ENCODE measurements at places on chromosomes 2 and 18.
A peak's percentile ranks its signal among the peaks of the same experiment; 100 is the strongest.

- DNase-seq: no peak
Observed at GRCh38 chr2:241888641-241889040, 19.1 kb downstream of the RTP5 start.

DNA sequence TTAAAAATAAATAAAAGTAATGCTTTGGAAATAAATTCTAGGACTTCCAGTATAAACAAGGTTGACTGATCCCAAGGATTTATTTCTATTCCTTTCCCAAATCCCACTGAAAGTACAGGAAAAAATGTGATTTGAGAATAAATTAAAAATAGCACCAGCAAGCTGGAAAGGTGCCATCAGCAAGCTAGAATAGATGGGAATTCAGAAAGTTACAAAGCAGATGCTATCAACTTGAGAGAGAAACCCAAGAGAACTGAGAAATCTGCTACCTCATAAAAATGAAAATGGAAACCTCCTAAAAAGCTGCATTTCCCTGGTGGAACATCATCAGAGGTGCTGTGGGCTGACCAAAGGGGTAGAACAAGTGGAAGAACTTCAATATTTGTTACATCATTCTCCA, 148.6 kb upstream of the KCNJ3 start:
- no peak for DNase-seq

DNA sequence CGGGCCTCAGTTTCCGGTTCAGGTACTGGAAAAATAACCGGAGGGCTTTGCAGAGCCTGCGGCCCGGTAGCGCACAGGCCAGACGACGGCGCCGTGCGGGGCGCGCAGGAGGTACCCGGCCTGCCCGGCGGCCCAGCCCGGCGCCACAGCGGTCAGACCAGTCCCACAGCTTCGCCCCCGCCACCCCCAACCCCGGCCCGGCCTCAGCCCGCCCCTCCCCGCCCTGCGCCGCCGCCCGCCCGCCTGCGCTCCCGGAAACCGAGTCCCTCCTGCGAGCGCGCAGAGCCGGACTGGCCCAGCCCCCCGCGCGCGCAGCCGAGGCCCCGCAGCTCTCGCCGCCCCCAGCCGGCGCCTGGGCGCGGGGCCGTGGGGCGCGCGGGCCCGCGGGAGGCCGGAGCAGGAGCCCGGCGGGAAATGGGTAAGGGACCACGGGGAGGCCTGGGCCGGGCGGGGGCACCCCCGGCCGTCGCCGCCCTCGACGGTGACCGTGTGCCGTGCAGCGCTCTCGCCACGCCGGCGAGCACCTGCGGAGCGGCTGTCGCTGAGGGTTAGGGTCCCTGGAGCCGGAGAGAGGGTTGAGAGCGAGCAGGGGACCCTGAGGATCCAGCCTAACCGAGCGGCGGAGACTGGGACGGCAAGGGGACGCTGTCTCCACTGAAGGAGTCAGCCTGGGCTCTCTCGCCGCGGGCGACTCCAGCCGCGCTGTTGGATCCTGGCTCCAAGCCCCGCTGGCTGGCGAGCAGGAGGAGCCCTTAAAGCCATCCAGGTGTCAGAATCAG, 16.5 kb upstream of the PSD4 start:
- peak; percentile 59 for DNase-seq

- no peak for DNase-seq
Observed at GRCh38 chr2:39377226-39377939, 59.7 kb downstream of the MAP4K3 start.

DNA sequence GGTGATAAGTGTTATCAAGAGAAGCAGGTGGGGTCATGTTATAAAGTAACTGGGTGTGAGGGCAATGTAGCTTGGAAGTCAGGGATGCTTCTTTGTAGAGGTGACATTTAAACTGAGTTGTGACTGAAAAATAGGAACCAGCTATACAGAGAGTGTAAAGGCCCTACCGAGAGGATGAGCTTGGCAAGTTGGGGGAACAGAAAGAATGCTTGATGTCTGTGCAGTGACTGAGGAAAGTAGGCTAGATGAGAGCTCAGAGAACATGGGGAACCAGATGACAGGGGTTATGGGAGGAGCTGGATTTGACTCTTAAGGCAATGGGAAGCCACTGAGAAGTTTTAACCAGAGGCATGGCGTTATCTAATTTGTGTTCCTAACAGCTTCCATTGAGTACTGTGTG, 115.3 kb downstream of the DOCK10 start:
- no peak for DNase-seq

DNA sequence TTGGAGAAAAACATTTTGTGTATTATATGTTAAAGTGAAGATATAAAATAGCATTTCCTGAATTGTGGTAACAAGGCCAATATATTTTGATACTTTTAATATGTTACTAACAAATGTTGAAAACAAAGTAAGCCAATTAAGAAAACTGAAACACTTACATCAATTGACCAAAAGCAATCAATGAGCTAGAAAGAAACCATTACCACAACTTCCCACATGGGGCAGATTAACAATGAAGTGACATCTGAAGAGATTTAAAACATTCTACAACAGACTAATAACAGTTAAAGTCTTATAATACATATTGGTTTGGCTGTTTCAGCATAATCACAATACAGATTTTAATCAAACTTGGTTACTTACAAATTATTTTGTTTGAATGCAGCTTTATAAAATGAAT, 282.4 kb upstream of the NETO1 start:
- no peak for DNase-seq

DNA sequence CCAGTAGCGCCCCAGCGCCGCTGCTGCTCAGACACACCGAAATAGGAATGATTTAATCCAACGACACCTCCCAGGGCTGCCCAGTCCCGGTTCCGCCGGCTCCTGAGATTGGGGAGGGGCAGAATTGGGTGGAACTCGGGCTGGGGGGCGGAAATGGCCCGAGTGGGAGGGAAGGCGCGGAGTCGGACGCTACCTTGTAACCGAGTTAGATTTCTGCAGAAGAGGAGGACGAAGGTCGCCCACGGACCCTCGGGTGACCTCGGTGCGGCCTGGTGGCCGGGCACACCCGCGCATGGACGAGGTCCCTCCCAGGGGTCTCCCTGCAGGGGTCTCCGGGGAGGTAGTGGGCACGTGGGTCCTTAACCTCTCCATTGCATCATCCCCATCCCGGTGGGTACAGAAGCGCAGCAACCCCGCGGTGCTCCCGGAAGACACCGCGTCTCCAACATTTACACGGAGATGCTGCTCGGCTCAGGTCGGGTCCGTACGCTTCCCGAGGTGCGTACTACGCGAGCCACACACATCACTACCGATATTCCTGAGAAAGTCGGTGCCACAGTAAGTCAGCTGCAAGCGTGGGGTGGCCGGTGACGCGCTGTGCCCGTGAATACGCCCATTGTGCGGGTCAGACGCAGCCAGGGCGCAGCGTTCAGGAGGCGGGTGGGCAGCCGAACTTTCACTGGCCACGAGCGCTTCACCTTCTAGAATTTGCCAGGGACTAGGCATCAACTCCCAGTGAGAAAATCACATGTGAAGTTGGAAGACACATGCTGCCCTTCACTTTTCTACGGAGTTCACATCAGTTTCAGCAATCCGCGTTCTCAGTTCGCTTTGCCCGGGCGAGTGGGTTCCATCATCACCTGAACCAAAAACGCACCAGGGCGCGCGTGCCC, 3.0 kb downstream of the ZNF516 start:
- DNase-seq: no peak

GRCh38 chr2:11009891-11010290, 98.2 kb downstream of the KCNF1 start:
- DNase-seq: no peak

DNA sequence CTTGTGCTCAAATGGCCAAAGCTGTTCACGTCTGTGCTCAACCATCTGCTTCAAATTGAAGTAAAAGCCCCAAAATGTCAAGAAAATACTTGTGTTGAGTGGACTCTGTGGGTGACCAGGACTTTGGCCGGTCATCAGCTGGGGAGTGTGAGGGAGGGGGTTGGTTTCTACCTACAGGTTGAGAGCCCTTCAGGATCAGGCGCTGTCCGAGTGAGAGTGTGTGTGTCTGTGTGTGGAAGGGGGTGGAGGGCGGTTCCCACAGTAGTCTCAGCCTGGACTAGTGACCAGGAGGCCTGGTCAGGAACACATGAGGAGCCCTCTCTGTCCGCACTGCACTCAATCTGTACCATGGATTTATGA, 34.2 kb downstream of the ATOH8 start:
- DNase-seq: no peak

DNA sequence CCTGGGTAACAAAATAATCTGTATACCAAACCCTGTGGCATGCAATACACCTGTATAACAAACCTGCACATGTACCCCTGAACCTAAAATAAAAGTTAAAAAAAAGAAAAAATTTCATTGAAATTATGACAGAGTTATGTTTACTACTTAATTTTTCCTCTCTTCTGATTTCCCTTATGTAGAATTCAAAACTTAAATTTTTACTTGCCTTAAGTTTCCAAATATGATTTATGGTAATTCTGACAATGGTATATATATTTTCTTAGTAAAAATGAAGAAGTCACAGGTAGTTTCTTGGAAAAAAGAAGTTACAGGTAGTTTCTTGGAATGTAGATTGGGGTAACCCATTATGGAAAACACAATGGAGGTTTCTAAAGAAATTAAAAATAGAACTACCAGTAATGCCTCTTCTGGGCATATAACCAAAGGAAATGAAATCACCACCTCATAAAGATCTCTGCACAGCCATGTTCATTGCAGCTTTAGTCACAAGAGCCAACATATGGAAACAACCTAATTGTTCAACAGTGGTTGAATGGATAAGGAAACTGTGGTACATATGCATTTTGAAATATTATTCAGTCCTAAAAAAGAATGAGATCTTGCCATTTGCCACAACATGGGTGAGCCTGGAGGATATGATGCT, 164.9 kb downstream of the BABAM2 start:
- DNase-seq: no peak

GRCh38 chr2:185934232-185934631, 195.6 kb downstream of the FSIP2 start:
- DNase-seq: no peak

DNA sequence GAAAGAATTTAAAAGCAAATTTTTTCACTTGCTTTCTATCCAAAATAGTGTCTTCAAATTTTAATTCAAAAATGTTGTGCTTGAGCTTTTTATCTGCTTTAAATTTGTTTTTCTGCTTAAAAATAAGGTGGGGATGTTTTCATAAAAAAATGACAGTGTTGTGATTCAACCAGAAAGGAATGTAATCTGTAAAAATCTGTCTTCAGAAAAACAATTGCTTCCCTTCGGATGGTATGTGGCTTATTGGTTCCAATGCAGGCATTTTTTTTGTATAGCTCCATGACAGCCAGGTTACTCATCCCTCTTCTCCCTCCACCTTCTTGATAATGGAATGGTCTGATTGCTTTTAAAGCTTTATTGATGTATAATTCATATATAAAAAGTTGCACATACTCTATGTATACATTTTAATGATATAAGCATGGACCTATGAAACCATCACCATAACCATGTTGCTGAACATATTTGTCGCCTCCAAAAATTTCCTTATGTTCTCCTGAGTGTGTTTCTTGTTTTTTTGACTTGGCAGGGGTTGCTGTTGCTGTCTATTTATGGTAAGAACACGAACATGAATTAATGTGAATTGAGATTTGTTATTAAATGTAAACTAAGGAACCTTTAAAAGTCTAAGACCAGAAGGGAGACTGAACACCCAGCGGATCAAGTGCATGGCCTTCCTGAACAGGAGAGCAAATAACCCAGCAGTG, 363.7 kb upstream of the SPHKAP start:
- no peak for DNase-seq

- peak; percentile 10 for DNase-seq
Observed at GRCh38 chr2:30026091-30027055, 105.0 kb upstream of the ALK start.

- no peak for DNase-seq
Observed at GRCh38 chr18:13811993-13812392, 12.0 kb upstream of the MC5R start.

DNA sequence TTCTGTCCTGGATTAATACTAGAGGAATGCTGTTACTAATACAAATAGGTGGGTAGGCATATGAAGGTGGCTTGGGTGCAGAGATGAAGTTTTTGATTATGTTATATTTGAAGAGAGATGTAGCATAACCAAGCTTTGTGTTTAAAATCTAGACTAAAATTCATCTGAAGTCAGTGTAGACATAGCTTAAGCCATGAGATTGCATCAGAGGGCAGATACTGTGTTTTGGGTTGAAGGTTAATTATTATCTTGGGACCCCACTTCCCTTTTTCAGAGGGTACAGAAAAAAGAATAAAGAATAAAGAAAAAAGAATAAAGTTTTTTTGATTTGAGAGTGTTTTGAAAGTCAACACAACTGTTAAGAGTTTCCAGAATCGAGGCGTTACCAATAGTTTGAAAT, 13.0 kb downstream of the PPM1B start:
- DNase-seq: no peak

GRCh38 chr18:48534364-48534763, 4.5 kb upstream of the CTIF start:
- DNase-seq: no peak

- no peak for DNase-seq
Observed at GRCh38 chr2:209872675-209873074, 101.0 kb downstream of the UNC80 start.

GRCh38 chr2:84546551-84546950, 30.3 kb downstream of the DNAH6 start:
- DNase-seq: no peak

GRCh38 chr2:235582081-235582686, 88.3 kb downstream of the AGAP1 start:
- no peak for DNase-seq

- no peak for DNase-seq
Observed at GRCh38 chr2:241726459-241726858, 8.0 kb upstream of the D2HGDH start.

DNA sequence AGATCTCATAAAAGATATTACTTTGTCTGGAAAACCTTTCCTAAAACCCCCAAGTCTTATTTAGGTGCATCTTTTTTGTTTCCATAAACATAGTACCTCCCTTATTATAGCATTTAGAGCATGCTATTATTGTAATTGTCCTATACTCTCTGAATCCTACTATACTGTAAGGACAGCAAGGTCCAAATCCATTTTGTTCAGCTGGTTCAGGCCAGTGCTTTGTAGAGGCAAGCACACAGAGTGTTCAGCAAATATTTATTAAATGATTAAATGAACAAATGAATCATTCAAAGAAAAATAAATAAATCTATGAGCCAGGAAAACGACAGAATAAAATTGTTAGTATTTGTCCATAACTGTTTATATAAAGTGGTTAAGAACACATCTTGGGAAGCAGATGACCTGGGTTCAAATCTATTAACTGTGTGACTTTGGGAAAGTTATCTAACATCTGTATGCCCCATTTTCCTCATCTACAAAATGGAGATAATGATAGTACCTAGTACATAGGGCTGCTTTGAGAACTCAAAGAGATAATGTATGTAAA, 86.0 kb downstream of the COL3A1 start:
- DNase-seq: no peak

DNA sequence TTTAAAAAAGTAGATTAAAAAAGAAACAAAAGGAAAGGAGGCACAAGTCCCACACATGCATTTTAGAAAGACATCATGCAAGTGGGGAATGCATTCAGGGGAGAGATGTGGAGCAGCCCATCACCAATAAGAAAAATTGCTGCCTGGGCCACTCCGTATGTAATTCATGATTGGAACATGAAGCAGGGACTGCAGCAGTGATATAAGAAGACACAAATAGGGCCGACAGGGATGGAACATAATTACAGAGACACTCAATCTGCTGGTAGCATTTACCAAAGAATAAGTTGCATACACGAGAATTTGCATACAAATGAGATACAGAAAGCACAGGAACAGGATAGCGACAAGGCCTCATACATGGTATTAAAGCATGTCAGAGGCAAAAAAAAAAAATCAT, 6.5 kb upstream of the AFF3 start:
- no peak for DNase-seq

- no peak for DNase-seq
Observed at GRCh38 chr18:59694824-59695223, 2.4 kb downstream of the CCBE1 start.

All from GM19239 (cell line).